Midbrain (tissue), 1 donor: ENCODE measurements at places on chromosomes 4 and X.

DNA sequence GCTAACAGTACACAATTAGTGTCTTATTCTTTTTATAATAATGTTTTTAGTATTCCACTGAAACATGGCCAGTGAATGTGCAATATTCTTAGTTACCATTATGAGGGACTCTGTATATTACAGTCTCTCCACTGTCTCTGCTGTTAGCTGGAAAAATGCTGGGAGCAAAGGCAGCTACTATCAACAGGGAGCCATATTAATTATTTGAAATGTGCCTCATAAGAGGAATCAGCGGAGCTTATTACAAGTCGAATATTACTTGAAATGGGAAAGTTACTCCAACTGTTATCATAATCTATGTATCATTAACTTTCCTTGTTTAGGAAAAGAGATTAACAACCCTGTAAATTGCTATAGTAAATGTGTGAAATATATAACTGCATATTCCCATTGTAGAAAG is 612.0 kb downstream of the ADGRL3 start:
- no peak for DNase-seq

- DNase-seq = no peak
Observed at GRCh38 chr4:24248674-24249630, 335.4 kb downstream of the DHX15 start.

DNA sequence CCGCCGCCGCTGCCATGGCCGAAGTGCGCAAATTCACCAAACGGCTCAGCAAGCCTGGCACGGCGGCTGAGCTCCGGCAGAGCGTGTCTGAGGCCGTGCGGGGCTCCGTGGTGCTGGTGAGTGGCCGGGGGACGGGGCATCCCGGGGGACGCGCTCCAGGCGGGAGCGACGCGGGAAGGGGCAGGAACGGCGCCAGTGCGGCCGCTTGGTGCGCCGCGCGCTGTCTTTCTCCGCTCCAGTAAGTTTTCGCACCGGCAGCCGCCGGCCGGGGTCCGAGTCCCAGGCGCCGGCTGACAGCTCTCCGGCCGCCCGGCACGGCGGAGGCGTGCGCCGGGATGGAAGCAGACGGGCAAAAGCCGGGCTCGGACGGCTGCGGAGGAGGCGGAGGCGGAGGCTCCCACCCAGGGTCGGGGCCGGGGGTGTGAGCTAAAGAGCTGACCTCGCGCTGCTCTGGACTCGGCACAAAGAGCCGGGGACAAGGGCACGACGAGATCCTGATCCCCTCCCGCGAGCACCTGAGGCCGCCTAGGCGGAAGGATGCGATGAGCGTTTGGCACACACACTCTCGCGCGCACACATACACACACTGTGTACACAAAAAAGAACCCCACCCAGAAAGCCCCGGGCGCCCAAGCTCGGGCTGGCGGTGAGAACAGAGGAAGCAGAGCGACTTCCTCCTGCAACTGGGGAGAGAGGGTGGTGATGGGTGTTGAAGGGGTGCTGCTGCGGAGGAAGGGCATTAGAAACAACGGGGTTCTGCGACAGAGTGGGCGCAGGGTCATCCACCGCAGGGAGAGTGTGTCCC is 545 bp downstream of the DOCK11 start:
- DNase-seq = no peak

DNA sequence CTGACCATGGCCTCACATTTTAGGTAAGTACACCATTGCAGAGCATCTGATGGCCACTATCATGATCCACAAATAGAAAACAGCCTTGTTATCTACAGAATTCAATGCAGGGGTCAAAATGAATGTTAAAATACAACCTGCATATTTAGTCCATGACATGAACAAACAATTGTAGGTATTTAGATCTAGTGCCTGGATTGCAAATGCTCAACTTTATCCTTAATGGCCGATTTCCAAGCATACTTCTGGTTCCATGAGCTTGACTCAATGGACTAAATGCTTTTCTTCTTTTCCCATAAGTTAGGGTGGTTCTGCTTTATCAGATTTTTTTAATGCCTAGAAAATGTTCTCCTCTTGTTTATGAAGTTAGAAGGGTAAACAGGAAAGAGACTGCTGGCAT is 139.2 kb upstream of the TTC29 start:
- DNase-seq = no peak

DNA sequence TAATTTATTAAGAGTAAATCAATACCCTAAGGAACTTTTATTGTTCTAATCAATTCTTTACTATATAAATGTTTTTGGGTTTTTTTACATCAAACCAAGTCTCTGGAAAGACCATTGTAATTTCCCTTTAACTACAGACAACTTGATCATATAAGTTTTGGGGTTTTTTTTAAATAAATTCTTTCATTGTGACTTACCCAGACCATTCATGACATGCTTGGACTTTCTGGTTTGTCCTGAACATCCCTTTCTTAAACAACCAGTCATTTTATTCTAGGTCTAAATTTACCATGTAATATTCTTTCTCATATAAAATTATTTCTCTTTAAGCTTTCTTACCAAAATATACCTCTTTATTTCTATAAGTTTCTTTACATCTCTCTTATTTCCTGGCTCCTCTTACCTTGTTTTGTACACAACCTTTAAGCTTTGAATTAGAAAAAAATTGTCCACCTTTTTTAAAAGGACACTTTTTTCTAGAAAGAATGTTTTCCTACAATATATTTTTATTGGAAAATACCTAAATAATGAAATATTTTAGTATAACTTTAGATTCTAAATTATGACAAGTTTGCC is 8.4 kb downstream of the CNGA1 start:
- DNase-seq = no peak

DNA sequence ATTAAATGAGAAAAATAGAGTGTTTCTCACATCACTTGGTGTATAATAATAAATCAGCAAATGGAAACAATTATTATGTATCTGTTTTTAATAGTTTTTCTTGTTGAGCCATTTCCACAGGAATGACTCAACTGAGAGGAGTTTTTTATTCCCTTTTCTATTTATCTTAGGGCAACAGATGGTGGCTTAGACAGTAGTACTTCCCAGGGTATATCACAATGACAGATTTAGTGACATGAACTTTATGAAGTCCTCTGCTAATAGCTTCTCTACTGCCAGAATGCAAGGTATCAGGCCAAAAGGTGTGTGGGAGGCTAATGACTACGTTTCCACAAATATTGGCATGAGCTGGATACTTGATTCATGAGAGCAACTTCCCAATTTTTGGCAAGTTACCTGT is 126.7 kb downstream of the HTR2C start:
- no peak for DNase-seq

DNA sequence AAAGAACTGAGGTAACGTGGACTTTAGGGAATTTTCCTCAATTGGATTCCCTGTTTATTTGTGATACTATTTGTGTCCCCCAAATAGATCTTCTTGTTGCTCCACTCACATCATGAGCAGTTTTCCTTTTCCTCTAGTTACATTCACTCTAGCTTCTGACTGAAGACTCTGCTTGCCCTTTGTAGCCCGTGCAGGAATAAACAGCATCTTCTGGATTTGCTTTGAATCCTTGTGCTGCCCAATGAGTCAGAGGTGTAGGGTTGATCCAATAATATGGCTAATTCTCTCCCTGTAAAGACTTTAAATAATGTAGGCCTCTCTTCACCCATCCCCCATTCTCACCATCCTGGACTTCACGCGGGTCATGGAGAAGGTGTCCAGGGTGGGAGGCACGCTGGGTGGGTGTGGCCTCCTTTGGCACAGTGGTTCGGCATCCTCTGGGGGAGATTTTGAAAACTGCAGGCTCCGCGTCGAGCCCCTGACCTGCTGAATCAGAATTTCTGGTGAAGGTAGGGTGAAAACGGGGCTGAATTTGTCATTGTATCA is 9.0 kb downstream of the HAND2 start:
- DNase-seq = no peak

DNA sequence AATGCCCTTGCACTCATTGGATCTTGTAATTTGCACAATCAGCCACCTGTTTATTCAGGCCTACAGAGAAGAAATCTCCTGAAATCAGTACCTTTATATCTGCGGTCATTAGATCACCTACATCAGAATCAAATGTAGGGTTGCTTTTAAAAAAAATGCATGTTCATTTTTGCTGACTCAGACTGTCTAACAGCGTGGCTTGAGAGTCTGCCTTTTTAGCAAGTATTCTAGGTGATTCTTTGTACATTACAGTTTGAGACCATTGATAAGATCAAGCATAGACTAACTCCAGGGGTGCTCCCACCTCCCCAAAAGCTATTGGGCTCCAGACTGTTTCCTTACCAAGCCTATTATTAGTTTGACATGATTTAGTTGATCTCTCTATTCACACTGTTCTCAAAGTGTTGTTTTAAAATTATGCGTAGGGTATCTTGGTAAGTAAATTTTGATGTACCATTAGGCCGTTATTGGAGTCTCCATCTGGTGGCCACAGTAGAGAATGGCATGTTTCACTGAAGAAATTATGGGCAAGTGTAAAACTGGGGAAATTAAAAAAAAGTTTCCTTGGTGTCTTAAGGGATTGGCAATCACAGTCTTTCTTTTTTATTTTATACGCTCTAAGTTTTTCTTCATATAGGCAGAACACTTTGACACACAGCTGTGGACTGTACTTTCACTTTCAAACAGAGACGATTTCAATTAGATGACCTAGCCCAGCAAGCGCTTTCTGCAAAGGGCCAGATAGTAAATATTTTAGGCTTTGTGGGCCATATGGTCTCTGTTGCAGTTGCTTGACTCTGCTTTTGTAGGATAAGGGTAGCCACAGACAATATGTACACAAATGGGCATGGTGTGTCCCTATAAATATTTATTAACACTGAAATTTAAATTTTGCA is 33.7 kb upstream of the MSL3 start:
- DNase-seq = peak; percentile 1

DNA sequence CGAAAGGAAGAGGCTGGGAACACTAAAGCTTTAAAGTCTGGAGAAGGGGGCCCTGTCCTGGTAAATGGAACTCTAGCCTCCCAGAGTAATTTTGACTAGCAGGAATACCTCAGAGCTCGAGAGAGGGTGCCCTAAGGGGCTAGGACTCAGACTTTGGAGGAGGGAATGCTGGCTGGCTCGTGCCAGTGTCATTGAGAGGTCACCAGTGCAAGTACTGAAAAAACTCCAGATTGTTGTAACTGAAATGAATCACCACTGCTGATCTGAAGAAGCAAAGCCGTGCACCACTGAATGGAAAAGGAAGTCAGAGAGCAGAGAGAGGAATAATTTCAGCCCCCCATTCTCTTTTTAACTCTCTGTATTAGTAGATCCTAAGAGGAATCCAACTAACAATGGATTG is 690.2 kb downstream of the FAT4 start:
- no peak for DNase-seq

GRCh38 chr4:184476695-184477094 is 2.3 kb upstream of the IRF2 start:
- peak; percentile 72 for DNase-seq

DNA sequence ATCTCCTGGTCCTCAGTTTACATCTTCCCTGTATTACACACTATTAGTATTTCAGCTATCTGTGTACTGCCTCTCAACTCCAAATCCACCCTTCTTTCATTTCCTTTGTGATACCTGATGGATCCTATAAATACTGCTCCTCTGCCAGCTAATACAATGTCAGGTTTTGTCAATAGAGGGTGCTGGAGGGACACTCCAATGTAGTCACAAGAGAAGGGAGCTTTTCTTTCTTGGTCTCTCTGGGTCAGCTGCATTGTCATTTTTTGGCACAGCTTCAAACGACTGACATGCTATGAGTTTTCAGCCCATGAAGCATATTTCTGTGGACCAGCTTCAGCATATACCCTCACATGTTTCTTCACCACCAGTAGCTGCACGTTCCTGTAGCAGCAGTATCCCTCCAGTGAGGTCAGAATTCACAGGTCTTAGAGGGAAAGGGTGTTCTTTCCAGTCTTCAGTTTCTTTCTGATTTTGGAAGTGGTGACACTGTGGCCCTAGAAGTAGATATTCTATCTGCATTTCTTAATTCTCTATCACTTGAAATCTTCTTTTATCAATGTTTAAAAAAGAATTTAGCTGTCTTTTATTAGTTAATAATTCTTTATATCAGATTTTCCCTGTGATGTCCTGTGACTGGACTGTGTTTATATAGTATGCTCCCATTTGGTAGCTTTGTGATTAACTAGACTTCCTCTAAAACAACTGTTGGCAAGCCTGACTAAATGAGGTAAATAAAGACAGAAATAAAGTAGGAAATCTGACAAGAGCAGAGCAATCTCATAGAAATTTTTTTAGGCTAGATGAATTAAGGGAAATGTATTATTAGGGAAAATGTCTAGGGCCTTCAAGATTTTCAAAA is 60.6 kb downstream of the GABRA2 start:
- DNase-seq = peak; percentile 63

DNA sequence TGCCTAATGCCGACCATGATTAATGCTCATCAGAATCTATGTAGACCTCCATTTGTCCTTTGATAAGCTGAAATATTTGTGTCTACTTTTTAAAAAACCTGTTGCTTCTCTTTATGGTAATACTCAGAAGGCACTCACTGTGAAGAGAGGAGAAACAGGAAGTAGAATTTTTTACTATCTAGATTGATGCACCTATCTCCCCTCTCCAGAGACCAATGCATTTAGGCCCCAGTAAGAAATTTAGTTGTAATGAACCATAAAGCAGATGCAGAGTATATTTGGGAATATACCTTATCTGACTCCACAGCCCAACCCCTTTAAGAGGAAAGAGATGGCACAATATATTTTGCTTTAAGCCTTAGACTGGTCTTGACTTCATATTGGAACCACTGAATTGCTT is 11.1 kb downstream of the TBL1X start:
- DNase-seq = no peak

DNA sequence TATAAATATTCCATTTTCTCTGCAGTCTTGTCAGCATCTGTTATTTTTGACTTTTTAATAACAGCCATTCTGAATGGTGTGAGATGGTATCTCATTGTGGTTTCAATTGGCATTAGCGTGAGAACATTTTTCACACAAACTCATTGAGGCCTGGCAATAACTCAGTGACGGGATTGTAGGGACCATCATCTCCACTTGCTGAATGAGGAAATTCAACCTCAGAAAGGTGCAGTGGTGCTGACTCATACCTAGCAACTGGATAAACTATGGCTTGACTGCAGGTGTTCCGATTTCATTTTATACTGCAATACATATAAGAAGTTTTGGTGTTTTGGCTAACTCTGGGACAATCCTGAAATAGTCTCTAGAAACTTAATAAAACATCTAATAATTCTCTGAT is 88.3 kb upstream of the DDIT4L start:
- DNase-seq = no peak

- no peak for DNase-seq
Observed at GRCh38 chrX:22097012-22097694, 65.0 kb downstream of the PHEX start.

DNA sequence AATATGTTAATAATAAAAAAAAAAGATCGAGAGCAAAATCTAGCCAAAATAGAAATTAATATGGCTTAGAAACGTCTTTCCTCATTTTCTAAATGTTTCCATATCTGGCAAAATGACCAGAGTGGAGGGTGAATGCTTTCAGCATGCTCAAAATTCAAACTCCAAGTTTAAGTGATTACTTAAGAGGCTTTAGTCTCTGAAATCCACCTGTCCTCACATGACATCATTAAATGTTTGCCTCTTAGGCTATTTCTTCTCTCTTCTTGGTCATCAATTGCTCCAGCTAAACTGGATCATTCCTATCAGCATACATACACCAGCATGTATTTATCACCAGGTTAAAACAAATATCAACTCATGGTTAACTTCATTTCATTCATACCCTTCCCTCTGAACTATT is 54.5 kb upstream of the ATXN3L start:
- no peak for DNase-seq
